ENCODE measurements at places on chromosomes 3 and 15.

GRCh38 chr3:112639455-112640225 is 1.3 kb downstream of the CCDC80 start:
- DNase-seq, result no peak

DNA sequence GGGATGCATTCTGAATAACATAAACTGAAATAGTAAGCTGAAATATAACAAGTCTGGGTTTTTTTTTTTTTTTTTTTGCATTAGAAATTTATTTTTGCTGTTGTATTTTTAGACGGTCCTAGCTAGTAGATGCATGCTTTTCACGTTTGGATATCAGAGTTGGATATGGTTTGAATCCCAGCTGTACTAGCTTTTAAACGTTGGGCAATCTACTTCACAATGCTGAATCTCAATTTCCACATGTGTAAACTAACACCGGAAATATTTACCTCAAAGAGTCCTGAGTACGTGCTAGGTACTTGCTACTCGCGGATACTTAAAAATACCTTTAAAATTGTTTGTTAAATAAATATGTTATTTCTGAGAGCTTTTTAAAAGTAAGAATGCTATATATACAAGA is 139.8 kb downstream of the BBX start:
- DNase-seq, result no peak

DNA sequence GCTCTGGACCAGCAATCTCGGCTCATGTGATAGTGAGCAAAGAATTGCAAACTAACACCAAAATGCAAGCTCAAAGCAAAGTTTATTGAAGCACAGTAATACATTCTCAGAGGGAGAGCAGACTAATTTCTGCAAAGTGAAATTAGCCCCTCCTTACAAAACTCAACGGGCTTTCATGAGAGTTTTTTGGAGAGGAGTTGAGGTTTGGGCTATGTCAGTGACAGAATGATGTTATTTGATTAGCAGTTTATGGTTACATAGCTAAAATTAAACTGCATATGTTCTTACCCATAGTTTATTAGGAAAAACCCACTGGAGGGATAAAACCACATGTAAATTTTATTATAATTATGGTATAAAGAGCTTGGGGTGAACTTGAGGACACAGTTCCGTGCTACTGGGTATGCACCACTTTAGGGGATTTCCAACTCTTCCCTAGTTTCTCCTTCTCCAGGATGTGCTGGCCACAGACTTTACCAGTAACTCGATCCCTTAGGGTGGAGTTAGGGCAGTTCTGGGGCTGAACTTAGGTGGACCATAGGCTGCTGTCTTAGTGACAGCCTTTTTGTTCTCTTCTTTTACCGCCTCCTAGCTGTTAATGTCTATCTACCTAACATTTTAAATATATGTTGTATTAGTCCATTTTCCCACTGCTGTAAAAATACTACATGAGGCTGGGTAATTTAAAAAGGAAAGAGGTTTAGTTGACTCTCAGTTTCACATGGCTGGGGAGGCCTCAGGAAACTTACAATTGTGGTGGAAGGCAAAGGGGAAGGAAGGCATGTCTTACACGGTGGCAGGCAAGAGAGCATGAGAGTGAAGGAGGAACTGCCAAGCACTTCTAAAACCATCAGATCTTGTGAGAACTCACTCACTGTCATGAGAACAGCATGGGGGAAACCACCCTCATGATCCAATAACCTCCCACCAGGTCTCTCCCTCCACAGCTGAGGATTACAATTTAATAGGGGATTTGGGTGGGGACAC is 8.9 kb upstream of the AADACL2 start:
- DNase-seq, result no peak

GRCh38 chr3:69740103-69741021 is 1.1 kb downstream of the MITF start:
- no peak for DNase-seq

DNA sequence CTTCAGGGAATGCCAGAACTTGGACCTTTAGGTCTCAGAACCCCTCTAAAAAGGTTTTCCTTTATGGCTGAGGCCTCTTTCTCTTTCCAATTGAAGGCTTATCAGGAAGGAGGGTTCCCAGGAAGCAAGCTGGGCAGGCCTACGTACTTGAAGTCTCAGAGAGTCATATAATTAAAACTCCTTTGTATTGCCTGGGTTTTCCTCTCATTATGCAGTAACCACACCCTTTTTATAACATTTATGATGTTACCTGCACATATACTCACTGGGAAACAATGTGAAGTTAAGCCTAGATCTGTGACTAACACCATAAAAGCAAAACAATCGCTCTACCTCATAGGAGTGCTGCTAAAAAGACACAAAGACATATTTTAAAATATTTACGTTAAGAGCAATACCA is 27.3 kb downstream of the SERP1 start:
- no peak for DNase-seq

DNA sequence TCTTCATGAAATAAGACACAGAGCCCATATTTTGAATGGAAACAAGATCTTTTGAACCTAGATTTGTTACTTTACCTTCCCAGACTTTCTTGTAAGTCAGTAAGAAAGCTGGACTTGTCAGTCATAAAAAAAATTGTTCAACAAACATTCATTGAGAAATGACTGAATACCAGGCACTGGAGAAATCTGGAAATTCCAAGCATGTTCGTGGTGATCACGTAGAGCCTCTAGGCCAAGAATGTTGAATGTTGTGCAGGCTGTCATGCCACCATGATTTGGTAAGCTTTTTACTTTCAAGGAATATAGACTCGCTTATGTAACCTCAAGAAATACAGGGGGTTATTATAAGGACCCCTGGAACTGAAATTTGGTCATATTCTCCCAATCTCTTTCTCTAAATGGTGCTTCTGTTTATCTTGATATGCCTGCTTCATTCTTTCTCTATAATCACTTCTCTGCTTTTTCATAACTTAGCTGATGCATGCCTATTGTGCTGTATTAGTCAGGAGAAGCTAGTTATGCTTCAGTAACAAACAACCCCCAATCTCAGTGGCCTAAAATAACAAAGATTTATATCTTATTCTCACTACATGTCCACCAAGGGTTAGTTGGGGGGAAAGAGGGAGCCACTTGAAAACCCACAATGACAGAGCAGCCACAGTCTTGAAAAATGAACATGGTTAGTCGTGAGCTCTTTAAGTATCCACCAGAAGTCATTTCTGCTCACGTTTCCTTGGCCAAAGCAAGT is 3.4 kb upstream of the TPM1 start:
- DNase-seq, result no peak

- DNase-seq, result no peak
These were observed 292.7 kb upstream of the PROK2 start for GRCh38 chr3:72077473-72078259.

DNA sequence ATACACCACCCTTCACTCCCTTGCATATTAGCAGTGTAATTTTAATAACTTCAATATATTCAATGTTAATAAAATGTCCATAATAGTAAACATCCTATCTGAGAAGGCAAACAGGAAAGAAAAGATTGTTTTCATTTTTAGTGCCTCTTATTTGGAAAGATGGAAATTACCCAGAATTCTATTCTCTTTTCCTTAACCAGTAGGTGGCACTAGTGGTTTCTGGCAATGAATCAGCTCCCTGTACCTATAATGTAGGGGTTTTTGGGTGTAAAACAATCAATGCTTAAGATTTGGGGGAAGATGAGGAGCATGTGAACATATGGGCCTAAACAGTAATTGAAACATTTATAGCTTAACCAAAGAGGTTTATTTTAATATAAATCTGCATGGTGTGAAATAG is 5.7 kb upstream of the SEMA6D start:
- DNase-seq, result no peak

DNA sequence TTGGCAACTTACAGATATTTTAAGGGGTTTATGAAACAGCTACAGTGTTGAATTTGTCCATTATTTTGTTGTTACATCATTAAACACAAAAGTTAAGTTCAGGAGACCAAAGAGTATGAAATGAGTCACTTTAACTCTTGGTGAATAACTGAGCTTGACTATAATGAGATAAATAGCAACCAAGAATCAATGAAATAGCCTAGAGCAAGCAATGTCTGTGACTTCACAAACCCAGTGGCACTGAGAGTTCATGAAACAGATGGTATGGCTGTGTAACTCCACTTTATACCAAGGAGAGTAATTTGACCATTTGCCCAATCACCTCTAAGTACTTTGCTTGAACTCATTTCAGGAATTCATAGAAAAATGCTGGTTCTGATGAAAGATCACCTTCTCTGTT is 169.6 kb upstream of the GADL1 start:
- no peak for DNase-seq

GRCh38 chr15:36905908-36906307 is 194.4 kb downstream of the MEIS2 start:
- DNase-seq, result no peak

DNA sequence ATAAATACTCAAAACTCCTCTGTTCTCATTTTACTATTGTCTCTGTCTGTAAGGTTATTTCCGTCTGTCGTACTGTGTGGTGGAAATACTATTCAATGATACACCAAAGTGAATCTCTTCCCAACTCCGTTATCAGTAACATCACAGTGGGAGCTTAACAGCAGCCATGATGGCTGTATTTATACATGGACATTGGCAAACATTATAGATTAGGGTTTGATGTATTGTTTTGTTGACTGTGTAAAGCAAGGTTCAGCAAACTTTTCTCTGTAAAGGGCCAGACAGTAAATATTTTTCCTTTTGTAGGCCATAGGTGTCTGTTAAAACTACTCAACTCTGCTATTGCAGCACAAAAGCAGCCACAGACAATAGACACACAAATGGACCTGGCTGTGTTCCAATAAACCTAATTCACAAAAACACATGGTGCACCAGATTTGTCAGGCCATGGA is 23.2 kb downstream of the LIPC start:
- DNase-seq, result no peak

GRCh38 chr3:53792866-53793265 is 53.4 kb downstream of the CHDH start:
- no peak for DNase-seq

DNA sequence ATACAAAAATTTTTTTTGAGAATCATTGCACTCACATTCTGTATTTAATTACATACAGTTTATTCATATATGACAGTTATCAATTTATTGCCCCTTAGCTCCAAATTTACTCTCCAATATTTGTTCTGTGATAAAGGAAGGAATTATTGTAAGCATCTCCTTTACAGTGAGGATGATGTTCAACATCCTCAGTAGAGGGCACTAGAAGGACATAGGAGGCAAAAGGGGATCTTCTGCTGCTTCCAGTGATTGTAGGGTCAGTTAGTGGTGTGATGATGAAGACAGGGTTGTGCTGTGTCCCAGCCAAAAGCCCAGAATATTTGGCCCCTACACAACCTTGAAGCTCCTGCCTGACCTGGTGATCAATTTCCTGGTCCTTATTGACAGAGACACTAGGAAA is 89.9 kb upstream of the DCBLD2 start:
- DNase-seq, result no peak

- DNase-seq, result no peak
These were observed at the start of gene MORC1 for GRCh38 chr3:109117939-109118338. Gene MORC1, minus strand, starts transcription at chr3:109118134. Its CDS starts 75 bp downstream, at chr3:109118059.

- DNase-seq, result no peak
These were observed 35.3 kb downstream of the SRGAP3 start for GRCh38 chr3:9214185-9214584.

GRCh38 chr3:10950476-10951294 is 41.9 kb upstream of the SLC6A1 start:
- no peak for DNase-seq

DNA sequence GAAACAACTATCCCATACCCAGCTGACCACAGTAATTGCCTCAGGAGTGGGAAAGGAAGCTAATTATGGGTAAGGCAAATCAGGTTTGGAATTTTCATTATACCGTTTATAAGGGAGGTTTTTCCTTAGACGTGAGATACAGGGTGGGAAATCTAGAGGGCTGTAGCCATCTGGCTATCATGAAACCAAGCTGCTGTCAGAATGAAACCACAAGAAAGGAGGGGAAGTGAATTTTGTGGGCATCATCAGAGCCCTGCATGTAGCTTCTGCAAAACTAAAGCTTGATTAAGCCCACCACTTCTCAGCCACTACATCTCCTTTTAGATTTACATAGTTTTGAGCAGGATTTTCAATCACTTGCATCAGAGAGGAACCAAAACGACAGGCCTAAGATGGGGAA is 893.5 kb downstream of the TUSC7 start:
- DNase-seq, result no peak

GRCh38 chr3:158801696-158802408 is at the start of gene MFSD1:
Gene MFSD1, plus strand, starts transcription at chr3:158802054. Its CDS starts 99 bp downstream, at chr3:158802153.
- DNase-seq, result peak; percentile 76

- no peak for DNase-seq
These were observed 158.4 kb downstream of the TIGIT start for GRCh38 chr3:114452256-114452655.

- DNase-seq, result no peak
These were observed 16.0 kb upstream of the CCR2 start for GRCh38 chr3:46337911-46338310.

DNA sequence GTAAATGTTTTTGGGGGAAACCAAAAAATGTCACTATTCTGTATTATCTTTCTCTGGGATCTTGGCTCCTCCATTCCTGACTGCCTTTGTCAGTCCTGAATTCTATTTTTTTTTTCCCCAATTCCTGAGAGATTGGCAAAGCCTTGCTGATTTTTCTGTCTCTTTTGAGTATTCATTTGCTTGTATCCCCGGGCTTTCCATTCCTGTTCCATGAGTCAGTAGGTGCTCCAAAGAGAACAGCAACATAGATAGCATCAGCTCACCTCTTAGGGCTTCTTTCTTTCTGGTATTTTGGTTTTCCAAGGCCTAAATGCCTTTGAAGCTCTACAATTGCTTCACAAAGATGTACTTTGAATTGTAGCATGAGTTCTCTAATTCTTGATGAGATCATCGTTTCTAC is 271.7 kb upstream of the LRRC3B start:
- no peak for DNase-seq

- DNase-seq, result no peak
These were observed 22.3 kb downstream of the MLH1 start for GRCh38 chr3:37015642-37016041.

- DNase-seq, result no peak
These were observed 300.0 kb downstream of the PTPRG start for GRCh38 chr3:61861410-61861809.

- DNase-seq, result no peak
These were observed 107.8 kb downstream of the SNRK start for GRCh38 chr3:43394041-43394554.

DNA sequence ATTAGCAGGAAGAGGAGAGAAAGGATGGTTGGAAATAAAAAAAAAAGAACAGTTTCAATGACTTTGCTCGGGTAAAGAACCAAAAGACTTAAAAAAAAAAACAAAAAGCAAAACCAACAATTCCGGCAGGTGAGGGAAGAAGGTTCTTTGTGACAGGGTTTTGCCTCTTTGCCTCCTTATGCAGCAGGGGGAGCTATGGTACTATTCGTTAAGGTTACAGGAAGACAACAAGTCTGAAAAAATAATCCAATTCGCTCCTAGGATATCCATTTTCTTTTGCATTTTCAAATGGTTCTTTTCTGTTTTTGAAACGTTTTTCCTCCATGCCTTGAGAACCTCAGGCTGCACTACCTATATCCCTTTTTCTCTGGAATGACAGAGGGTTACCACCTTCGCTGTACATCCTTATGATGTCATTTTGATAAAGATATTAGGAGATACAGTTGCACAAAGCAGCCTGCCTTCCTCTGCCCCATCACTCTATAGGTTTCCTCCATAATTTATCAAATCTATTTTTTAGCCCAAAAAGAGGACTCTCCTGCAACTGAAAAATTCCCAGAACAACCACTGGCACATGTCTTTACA is 55.0 kb downstream of the CFAP20DC start:
- no peak for DNase-seq
